ENCODE measurements at places on chromosomes 11 and 22. TPM values are rescaled to one million over a fixed set of nuclear protein-coding genes. Genes with fewer than 3 reads are reported as not detected.

- peaks cover 7% of the 10 kb centered on the region for H3K36me3 ChIP-seq
- H3K4me3 ChIP-seq = no peak overlapping the region
- no peak overlapping the region for H3K27ac ChIP-seq
- H3K4me1 ChIP-seq = peaks cover 6% of the 10 kb centered on the region
- no peaks in the 10 kb centered on the region for H3K27me3 ChIP-seq
These were observed 61.6 kb upstream of the CDON start for GRCh38 chr11:126124231-126124661.

- no peaks in the 10 kb centered on the region for H3K4me1 ChIP-seq
- no peaks in the 10 kb centered on the region for H3K27me3 ChIP-seq
- H3K4me3 ChIP-seq = no peak overlapping the region
These were observed 2.3 kb upstream of the CRYBB3 start for GRCh38 chr22:25197340-25197739.

GRCh38 chr22:41250127-41250526 is 9.4 kb upstream of the CHADL start:
- H3K27ac ChIP-seq = no peak overlapping the region
- no peaks in the 10 kb centered on the region for H3K27me3 ChIP-seq
- H3K4me3 ChIP-seq = no peak overlapping the region
- H3K36me3 ChIP-seq = peaks cover 81% of the 10 kb centered on the region
- DNase-seq = no peak
- no peaks in the 10 kb centered on the region for H3K4me1 ChIP-seq

- no peaks in the 10 kb centered on the region for H3K27me3 ChIP-seq
- no peak overlapping the region for H3K27ac ChIP-seq
- H3K36me3 ChIP-seq = peaks cover 28% of the 10 kb centered on the region
- no peak overlapping the region for H3K4me3 ChIP-seq
- peak; percentile 60 for DNase-seq
- peaks cover 9% of the 10 kb centered on the region for H3K4me1 ChIP-seq
These were observed 98.3 kb upstream of the CHRM4 start for GRCh38 chr11:46489656-46490560.

DNA sequence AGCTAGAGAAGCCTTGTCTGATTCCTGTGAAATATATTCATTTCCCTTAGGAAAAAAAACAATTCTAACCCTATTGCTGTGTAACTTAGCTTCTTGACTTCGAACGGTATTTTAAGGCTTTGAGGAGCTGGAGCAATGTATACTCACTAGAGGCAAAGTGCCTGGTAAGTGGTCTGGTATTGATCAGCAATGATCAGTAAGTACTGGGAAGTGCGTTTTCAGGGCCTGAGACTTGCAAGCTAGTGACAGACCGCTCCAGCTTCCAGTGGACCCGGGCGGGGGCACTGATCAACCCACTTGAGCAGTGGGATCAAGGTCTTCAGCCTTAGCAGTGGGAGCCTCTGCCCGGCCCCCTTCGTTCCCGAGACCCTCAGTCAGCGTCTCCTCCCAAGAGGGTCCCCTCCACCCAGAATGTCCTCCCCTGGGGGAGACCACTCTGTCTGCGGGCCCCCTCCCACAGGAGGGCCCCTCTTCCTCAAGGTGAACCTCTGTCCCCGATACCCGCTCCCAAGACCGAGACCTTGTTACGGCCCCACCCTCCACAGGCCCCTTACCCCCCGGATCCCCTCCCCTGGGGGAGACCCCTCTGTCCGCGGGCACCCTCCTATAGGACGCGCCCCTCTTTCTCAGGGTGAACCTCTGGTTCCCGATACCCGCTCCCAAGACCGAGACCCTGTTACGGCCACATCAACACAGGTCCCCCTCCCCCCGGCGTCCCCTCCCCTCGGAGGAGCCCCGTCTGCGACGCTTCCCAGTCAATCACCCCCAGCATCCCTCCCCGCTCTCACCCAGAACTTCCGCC is 452 bp upstream of the ATXN10 start:
- peaks cover 14% of the 10 kb centered on the region for H3K36me3 ChIP-seq
- H3K27me3 ChIP-seq = no peaks in the 10 kb centered on the region
- peaks cover 27% of the 10 kb centered on the region for H3K4me1 ChIP-seq
- peak overlapping the region; percentile 93 for H3K27ac ChIP-seq
- H3K4me3 ChIP-seq = peak overlapping the region; percentile 88

GRCh38 chr22:29152045-29152953 is 53.4 kb upstream of the EMID1 start:
- H3K4me1 ChIP-seq = peaks cover 6% of the 10 kb centered on the region
- DNase-seq = no peak
- H3K36me3 ChIP-seq = no peaks in the 10 kb centered on the region
- no peak overlapping the region for H3K27ac ChIP-seq
- no peaks in the 10 kb centered on the region for H3K27me3 ChIP-seq
- H3K4me3 ChIP-seq = no peak overlapping the region

DNA sequence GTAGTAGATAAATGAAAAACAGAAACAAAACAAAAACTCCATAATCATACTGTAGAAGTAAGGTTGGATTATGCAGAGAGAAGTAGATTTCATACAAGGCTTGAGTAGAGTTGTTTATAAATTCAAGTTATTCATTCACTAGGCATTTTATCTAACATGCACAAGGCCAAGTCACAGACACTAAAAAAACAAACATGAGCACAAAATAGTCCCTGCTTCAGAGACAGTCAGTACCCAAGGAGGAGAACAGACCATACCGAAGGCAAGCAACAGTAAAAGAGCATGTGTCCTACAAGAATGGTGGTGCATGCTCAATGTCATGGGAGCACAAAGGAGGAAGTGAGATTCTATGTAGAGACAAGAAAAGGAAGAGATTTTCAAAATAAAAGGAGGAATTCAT is 796.5 kb upstream of the LRRC4C start:
- H3K27ac ChIP-seq = no peak overlapping the region
- H3K4me3 ChIP-seq = no peak overlapping the region
- no peaks in the 10 kb centered on the region for H3K36me3 ChIP-seq
- H3K4me1 ChIP-seq = no peaks in the 10 kb centered on the region
- DNase-seq = no peak
- no peaks in the 10 kb centered on the region for H3K27me3 ChIP-seq

DNA sequence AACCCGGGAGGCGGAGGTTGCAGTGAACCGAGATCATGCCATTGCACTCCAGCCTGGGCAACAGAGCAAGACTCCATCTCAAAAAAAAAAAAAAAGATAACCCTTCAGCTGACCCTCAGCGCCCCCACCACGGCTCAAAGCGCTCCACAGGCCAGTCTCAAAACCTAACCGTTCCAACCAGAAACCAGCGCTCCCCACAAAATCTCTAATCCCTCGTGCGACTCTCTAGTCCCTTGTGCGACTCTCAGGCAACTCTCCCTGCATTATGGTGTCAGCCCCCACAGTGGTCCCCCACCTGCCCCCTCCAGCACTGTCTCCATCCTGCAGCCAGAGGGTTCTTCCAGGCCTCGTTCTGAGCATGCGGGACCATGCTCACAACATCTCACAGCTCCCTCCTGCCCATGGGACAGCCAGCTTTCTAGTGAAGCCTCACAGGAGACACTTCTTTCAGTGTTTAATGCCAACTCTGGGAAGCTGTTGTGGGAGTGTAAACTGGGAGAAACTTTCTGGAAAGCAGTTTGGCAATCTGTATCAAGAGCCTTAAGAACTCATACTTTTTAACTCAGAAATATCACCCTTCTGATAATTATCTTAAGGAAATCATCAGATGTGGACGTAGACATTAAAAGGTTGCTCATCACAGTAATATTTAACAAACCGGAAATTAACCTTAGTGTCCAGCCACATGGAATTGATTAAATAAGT is 4.2 kb upstream of the RASGRP2 start:
- no peak for DNase-seq
- H3K36me3 ChIP-seq = no peaks in the 10 kb centered on the region
- H3K4me3 ChIP-seq = no peak overlapping the region

DNA sequence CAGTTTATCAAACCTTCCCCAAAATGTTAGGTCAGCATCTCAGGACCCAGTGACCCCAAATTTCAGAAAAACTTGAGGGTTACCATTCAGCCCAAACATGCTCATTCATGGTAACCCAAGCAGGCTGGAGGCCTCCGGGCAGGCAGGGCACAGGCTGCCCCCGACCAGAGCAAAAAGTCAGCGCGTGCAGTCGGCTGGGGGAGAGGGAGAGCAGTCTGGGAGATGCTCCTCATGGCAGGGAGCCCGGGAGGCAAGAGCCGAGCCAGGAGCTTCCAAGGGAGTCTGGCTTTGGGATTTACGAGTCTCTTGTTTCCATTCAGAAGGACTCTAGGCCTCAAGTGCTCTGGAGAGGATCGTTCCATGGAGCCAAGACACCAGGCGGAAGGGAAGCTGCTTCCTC is 45.7 kb downstream of the RPUSD4 start:
- H3K4me3 ChIP-seq = no peak overlapping the region
- no peak overlapping the region for H3K27ac ChIP-seq
- H3K4me1 ChIP-seq = peaks cover 8% of the 10 kb centered on the region
- no peaks in the 10 kb centered on the region for H3K27me3 ChIP-seq
- no peak for DNase-seq

GRCh38 chr11:37978647-37979046 is 1380.6 kb upstream of the RAG2 start:
- H3K27ac ChIP-seq = no peak overlapping the region
- H3K4me1 ChIP-seq = peaks cover 5% of the 10 kb centered on the region
- no peaks in the 10 kb centered on the region for H3K27me3 ChIP-seq
- no peaks in the 10 kb centered on the region for H3K36me3 ChIP-seq
- H3K4me3 ChIP-seq = no peak overlapping the region
- no peak for DNase-seq

GRCh38 chr11:122103726-122104125 is 12.3 kb downstream of the BLID start:
- H3K27me3 ChIP-seq = no peaks in the 10 kb centered on the region
- H3K4me1 ChIP-seq = peaks cover 37% of the 10 kb centered on the region
- H3K27ac ChIP-seq = no peak overlapping the region
- H3K36me3 ChIP-seq = peaks cover 15% of the 10 kb centered on the region
- no peak for DNase-seq

DNA sequence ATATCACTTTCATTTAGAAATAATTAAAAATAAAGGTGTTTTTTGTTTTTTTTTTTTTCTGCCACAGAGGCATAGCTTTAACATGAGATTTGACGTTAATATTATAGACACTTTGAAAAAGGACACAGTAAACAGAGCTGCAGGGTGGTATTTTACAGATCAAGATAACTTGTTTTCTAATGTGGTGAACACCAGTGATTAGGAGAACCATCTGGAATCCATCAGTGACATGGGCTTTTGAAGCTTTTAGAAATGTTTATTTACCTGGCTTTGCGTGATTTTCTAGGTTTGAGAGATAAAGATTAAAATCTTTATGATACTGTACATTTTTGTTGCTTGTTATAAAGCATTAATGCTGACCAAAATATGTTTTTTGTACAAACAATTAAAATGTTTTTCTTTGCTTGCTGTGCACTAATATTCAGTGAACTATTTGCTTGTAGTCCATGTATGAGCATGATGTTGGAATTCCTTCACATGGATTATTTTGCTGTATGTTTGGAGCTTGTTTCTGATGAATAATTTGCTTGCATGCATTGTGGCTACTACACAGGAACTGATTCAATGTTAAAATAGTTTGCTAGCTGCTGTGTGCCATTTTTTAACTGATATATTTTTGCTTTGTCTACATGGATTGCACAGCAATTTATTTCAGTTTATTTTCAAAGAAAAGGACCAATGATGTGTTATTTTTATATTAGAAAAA is 352.1 kb upstream of the NARS2 start:
- no peak overlapping the region for H3K27ac ChIP-seq
- H3K27me3 ChIP-seq = no peaks in the 10 kb centered on the region
- no peaks in the 10 kb centered on the region for H3K36me3 ChIP-seq
- no peaks in the 10 kb centered on the region for H3K4me1 ChIP-seq

- no peak overlapping the region for H3K4me3 ChIP-seq
- H3K4me1 ChIP-seq = peaks cover 12% of the 10 kb centered on the region
- no peak for DNase-seq
- H3K36me3 ChIP-seq = peaks cover 11% of the 10 kb centered on the region
- no peak overlapping the region for H3K27ac ChIP-seq
These were observed 368.6 kb downstream of the TBC1D22A start for GRCh38 chr22:47130883-47131631.

- H3K4me1 ChIP-seq = peaks cover 16% of the 10 kb centered on the region
- H3K27me3 ChIP-seq = no peaks in the 10 kb centered on the region
- H3K4me3 ChIP-seq = no peak overlapping the region
- no peak for DNase-seq
- H3K36me3 ChIP-seq = no peaks in the 10 kb centered on the region
These were observed 101.8 kb upstream of the SORL1-AS1 start for GRCh38 chr11:121554552-121554951.

- peak; percentile 96 for DNase-seq
- H3K36me3 ChIP-seq = no peaks in the 10 kb centered on the region
- peak overlapping the region; percentile 77 for H3K4me3 ChIP-seq
These were observed 723 bp upstream of the CD82 start for GRCh38 chr11:44564670-44565210.

DNA sequence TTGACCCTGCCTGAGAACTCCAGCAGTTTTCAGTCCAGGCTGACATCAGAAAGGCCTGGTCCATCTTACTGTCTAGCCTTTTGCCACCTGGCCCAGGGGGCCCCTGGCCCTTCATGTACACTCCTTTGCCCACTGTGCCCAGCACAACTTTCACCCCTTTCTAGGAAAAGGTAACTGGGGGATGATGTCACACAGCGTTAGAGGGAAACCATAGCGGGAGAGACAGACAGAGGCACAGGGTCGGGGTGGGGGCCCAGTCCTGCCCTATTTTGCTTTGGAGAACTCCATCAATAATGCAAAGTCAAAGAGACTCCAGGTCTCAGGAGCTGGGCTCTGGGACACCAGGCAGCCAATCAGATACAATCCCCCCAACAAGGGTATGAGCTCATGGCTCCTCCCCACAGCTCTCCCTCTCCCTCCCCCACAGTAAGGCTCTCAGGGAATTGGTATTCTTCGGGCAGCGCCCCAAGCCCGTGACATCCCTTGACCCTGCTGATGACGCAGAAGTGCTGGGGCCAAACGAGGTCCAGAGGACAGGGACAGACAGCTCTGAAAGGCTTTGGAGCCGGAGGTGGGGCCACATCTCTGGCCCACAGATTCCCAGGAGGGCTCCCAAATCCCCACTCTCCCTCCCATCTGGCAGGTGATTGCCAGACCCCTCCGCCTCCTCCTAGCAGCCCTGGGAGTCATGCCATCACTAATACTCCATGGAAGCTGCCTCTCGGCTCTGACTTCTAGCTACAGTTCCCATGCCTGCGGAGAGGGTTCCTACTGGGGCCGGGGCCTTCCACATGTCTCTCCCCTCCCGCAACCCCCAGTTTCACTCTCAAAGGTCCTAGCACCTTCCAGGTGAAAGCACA is 5.9 kb downstream of the USP2 start:
- H3K27me3 ChIP-seq = no peaks in the 10 kb centered on the region
- H3K27ac ChIP-seq = peak overlapping the region; percentile 57
- H3K36me3 ChIP-seq = peaks cover 4% of the 10 kb centered on the region
- H3K4me1 ChIP-seq = peaks cover 35% of the 10 kb centered on the region

C11orf42 gene
- total RNA-seq = not detected

KRTAP5-11 gene
- not detected for total RNA-seq

HOATZ gene
- not detected for total RNA-seq

SSH3 gene
- total RNA-seq = 38.0 TPM

APOA1 gene
- not detected for total RNA-seq

PANX3 gene
- not detected for total RNA-seq

OR51A7 gene
- not detected for total RNA-seq

FREY1 gene
- 1.3 TPM for total RNA-seq

TEAD1 gene
- 123 TPM for total RNA-seq
